ENCODE measurements at places on chromosomes 4 and X.
A peak's percentile ranks its signal among the peaks of the same experiment; 100 is the strongest.

DNA sequence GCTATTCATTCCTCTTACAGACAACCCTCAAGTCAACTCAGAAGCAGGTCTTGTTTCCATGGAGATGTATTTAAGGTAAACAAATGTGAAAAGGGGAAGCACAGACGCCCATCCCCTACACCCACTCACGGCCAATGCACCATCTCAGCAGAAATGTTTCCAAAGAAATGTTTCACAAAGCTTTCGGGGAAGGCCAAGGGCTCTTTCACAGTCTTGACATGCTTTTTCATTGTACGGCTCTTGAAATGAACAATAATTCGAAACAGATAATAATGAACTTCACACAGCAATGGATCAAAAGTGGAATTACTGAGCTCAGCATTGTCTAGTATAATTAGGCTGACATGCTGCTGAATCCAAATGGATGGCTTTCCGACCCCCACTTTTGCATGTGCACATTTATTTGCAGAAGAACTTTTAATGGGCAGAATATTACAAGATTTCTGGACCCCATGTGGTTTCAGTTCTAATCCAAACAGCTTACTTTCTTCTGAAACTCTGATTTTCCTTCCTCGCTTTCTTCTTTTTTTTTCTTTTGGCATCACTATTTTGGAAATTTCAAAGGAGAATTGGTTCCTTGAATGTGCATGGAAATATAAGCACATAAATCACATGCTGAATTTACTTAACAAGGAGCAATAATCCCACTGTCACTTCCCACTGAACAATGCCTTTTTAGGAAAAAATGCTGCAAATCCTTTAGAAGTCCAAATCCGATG, 160.9 kb downstream of the SMIM20 start:
- DNase-seq: no peak

DNA sequence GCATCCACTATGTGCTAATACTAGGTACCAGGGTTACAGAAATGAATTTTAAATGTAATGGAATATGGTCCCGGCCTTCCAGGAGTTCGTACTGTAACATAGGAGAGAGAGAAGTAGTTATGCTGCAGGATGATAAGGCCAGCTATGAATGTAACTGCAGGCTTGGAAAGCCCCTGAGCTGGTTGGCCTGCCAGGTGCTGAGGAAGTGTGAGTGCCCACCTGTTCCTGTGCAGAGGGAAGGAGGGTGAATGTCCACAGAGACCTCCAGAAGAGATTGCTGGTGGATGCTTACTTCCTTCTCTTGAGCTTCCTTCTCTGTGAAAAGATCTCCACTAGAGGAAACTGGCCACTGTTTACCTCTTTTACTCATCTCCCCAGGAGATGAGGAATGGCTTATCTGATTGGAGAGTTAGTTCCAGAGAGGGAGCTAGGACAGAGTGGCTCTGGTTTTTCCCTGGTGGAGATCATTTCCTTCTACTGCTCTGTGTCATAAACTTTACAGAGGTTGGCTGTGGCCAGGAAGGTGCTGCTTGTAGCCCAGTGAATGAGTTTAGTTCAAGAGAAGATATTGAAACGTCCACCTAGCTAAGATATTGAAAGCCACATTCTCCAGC, 114.0 kb upstream of the LNX1 start:
- DNase-seq: no peak

DNA sequence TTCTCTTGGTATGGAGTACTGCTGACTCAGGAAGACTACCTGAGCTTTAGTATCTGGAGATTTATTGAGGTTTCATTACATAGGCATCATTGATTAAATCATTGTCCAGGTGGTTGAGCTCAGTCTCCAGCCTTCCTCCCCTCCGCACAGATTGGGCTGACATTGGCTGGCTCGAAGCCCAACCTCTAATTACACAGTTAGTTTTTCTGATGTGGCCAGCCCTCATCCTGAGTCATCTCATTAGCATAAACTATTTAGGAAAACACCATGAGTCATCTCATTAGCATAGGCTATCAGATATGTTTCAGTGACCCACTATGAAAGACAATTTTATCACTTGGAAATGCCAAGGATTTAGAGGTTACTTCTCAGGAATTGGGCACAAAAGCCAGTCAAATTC, 93.9 kb upstream of the ANKRD50 start:
- no peak for DNase-seq

DNA sequence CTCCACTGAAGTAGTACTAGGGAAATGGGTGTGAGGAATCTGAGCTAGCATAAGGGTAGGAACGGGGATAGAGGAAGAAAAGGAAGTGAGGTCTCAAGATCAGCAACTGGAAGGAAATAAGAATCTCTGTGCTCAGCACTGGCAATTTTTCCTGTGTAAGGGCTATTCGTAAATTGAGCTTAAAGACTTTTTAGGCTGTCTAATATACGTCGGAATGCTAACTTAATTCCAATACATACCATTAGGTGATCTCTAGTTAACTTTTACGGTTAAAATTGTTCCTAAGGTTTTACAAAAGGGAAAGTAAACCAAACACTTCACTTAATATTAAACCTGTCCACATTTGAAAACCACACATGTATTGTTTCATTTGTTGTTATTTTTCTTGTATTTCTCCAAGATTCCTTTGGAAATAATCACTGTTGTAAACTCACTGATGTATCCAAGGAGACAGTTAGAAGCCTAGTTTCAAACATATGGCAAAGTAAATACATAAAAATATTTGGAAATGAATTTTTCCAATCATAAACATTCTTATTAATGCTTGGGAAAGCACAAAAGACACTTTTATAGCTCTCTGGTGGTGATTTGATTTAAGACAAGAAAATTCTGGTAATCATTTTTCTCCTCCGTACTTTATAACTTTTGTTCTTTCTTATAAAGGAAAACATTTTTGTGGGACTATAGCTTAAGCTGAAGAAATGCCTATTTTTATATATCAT, 28.1 kb upstream of the HPGDS start:
- no peak for DNase-seq

DNA sequence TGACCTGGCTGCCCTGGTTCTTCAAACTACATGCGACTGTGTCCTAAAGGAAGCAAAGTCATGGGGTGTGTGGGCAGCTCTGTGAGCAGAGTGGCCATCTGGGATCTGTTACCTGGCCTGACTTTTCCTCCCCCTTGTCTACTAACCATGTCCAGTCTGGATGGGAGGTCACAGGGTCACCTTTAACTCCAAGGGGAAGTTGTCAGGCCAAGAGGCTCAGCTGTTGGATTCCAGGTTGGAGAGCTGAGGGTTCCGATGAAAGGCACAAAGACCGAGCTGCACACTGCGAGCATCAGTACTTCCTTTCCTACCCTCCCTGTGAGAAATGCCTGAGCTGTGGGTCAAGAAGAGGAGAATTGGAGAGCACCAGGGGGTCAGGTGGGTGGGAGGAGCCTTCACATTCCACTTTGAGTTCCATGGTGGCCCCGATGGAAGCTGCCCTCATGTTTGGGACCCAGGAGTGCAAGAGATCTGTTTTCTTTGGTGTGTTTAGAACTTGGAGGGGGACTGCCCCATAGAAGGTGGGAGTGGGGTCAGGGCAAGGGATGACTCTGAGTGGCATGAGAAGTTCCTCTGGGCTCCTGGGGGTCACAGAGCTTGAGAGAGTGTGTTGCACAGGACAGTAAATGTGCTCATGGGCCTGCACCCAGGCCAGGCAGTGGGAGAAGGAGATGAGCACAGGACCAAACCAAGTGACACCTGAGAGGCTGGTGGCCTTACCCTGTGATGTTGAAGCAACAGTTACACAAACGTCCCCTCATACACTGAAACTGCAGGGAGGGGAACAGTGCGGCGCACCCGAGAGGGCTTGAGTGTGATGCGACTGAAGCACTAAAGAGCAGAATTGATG, 36.2 kb downstream of the RGS12 start:
- no peak for DNase-seq

DNA sequence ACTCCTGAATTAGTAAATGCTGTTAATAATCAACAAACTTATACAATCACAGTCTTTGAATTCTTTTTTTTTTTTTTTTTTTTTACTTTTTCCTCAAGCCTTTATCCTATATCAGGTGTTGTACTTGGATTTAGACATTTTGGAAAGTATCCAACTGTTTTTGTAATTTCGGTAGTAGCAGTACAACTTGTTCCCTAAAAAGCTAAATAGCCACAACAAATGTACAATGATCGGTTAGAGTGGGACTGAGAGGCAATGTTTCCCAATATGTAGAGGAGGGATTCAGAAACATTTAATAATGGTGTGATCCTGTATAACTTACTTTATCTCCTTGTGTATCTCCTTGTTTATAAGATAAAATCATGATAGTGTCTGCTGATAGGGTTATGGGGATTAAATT, 343.1 kb downstream of the GRID2 start:
- DNase-seq: no peak

DNA sequence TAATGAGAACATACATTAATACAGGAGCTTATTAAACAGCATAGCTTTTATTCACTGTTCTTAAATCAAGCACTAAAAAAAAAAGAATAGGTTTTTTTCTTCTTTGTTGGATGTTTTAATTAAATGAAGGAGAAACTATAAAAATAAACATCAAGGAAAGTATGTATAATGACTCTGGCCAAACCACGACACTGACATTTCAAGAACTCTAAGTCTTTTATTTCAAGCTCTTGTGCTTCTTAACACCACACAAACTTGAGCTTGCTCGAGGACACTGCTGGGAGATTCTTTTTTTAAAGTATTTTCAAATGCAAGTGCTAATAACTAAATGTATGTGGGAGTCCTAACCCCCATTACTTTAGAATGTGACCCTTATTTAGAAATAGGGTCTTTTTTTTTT, 204.9 kb upstream of the PPARGC1A start:
- no peak for DNase-seq

- DNase-seq: no peak
Observed at GRCh38 chr4:2623442-2623841, 87.0 kb downstream of the FAM193A start.

DNA sequence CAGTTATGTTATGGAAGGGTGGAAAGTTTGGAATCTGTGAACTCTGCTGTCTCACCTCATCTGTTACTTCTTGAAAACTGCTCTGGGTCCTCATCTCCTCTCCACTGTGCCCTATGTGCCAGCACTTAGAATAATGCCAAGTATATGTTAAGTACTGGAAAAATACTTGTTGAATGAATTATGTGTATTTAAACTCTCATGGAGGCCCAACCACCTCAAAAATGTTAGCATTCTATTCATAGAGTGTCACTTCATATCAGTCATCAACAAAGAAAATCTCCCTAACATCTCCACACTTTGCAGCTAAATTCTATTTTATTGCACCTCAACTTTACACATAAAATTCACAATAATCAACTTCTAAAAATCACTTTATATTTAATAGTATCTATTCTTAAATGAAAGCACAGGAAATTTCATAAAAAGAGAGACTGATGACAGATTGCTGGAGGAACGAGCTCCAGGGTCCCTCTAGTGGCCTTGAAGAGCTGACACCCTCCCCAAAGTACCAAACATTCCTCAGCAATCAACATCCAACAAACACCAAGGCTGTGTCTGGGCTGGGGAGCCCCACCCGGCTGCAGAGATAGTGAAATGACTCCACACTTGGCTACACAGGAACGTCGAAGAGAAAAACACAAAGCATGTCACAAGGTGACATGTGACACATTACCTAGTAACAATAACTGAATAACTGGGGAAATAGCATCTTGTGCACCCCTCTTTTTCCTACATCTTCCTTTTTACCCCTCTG, 45.8 kb downstream of the SLC39A8 start:
- DNase-seq: no peak

GRCh38 chrX:1181170-1181569, 31.3 kb downstream of the CRLF2 start:
- DNase-seq: no peak

DNA sequence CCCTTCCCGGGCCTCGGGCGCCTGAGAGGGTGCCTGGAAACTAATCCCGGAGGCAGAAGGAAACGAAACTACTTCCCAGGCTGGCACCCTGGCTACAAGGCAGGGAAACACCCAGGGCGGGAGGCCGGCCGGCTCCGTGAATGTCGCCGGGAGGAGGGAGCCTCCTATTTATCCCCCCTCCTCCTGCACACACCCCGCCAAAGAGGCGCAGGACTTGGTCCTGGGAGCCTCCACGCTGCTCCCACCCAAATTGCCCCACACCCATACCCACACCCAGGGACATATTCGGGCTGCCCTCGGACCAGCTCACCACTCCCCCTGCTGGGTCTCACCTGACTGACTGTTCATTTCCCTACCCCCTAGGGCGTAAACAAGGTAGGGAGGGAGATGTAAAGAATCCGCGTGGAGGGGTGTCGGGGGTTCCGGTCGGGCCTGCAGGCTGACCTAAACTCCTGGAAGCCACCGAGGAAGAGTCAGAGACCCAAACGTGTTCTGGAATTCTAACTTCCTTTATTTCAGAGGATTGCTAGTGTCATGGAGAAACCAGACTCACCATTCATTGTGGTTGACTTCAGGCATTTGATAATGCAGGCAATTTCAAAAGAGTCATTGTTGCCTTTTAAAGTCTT, at the start of gene BTC:
BTC (minus strand) TSS at position 142 of the 629 bp plus-strand sequence. CDS start 198 bp downstream, outside the sequence.
- DNase-seq: no peak

DNA sequence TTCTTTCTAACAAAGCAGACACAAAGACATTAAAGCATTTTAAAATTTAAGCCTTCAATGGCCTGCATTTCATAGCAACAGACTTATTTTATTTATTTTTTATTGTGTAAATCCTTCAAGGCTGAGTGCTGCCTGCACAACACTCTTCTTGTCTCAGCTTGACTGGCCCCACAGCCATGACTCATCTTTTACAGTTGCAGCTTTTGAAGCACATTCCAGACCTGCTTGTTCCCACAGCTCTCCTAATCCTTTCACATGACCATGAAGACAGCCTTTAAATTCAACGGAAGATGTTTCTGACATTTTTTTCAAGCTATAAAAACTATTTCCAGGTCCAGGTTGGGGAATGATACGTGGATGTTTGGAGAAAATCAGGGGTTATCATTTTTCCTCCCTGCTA, 276.9 kb upstream of the TACR3 start:
- DNase-seq: no peak

DNA sequence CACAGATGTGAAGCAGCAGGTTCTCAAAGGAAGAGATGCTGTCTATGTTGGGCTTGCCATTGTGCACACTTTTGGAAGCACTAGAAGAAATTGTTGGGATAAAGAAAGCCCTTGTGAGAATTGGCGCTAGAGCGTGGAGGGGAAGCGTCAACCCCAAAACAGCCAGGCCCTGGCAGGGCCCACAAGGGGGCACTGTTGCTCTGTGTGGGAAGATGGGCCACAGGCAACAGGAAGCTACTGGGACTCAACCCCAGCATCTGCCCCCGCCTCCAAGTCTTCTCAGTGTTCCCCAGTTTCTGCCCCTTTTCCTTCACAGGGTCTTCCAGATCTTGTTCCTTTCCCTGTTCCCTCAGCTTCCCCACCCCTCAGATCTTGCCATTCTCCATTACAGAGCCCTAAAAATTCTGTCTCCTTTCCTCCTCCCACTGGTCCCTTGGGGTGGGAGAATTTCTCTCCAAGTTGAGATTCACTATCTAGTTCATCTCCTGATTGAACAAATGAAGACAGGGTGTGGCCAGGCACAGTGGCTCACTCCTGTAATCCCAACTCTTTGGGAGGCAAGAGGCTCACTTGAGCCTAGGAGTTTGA, 85.5 kb downstream of the STARD8 start:
- peak; percentile 5 for DNase-seq

- no peak for DNase-seq
Observed at GRCh38 chr4:5206016-5206790, 154.9 kb downstream of the STK32B start.

GRCh38 chrX:49284212-49284611, 14.6 kb downstream of the PPP1R3F start:
- DNase-seq: no peak

- DNase-seq: no peak
Observed at GRCh38 chr4:183312841-183313240, 7.2 kb downstream of the CLDN22 start.

GRCh38 chr4:159504684-159505083, 401.8 kb downstream of the RAPGEF2 start:
- DNase-seq: no peak
